Stomach (tissue), 19 donors: ENCODE measurements at places on chromosomes 1 and 21. TPM values are rescaled to one million over a fixed set of nuclear protein-coding genes. Genes with fewer than 3 reads are reported as not detected.

TNFSF4 gene
- total RNA-seq = not detected

DNA sequence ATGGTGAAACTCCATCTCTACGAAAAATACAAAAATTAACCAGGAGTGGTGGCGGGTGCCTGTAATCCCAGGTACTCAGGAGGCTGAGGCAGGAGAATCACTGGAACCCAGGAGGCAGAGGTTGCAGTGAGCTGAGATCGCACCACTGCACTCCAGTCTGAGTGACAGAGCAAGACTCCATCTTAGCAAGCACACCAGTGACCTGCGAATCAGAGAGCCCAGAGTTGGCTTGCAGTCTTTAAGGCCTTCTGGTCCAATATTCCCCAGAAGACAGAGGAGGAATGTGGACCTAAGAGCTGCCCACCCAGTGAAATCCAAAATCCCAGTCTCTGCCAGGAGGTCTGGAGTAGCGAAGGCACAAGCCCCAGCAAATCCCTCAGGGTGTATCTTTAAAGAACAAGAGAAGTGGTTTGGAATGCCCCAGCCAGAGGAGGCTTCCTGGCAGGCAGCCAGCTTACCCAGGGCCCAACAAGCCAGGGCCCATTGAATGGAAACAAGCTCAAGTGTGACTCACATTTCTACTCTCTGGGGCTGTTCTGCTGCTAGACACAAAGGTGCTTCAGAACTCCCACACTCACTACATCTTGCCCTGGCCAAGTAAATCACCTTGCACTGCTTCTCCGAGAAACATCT, 23.9 kb downstream of the GPR161 start:
- H3K36me3 ChIP-seq = no peaks in the 10 kb centered on the region
- H3K27me3 ChIP-seq = no peaks in the 10 kb centered on the region
- peak; percentile 65 for DNase-seq
- no peak overlapping the region for H3K27ac ChIP-seq

GRCh38 chr1:227947676-227948492, at the start of gene WNT9A:
WNT9A (minus strand) TSS chr1:227947932; CDS start chr1:227947887, 45 bp downstream.
- H3K4me1 ChIP-seq = peaks cover 43% of the 10 kb centered on the region
- H3K27me3 ChIP-seq = peaks cover 24% of the 10 kb centered on the region
- peak within 1 kb of the TSS; percentile 59 for H3K4me3 ChIP-seq
- no peaks in the 10 kb centered on the region for H3K36me3 ChIP-seq
- DNase-seq = peak; percentile 91

DNA sequence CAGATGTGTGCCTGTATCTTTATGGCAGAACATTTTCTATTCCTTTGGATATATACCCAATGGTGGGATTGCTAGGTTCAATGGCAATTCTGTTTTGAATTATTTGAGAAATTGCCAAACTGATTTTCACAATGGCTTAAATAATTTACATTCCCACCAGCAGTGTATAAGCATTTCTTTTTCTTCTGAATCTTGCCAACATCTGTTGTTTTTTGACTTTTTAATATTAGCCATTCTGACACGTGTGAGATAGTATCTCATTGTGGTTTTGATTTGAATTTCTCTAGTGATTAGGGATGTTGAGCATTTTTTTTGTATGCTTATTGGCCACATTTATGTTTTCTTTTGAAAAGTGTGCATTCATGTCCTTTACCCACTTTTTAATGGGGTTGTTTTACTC, 864.3 kb upstream of the ADAMTS5 start:
- H3K4me1 ChIP-seq = no peaks in the 10 kb centered on the region
- no peaks in the 10 kb centered on the region for H3K36me3 ChIP-seq
- H3K4me3 ChIP-seq = no peak overlapping the region
- DNase-seq = no peak

PLA2G2A gene
- 52.3 TPM for total RNA-seq

DNA sequence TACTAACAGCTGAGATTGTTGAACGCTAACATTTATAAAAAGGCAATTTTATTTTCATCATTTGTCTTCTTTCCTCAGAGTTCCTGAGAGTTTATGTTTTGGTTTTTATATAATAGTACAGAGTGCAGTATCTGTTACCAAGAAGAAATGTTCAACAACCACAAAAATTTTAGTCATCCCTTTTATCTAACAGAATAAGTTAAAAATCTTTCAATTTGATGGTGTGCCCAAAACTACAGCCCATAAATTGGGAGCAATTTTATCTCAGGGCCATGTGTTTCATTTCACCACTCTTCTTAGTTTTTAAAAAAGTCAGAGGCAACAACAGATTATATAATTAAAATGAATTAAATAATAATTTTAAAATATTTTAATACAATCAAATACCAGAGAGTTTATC, 37.1 kb downstream of the NEXN start:
- no peak overlapping the region for H3K27ac ChIP-seq
- DNase-seq = no peak
- H3K27me3 ChIP-seq = no peaks in the 10 kb centered on the region
- no peak overlapping the region for H3K4me3 ChIP-seq

TTLL7 gene
- 50.8 TPM for total RNA-seq

CFHR3 gene
- total RNA-seq = not detected

GRCh38 chr1:247180581-247180980, 8.8 kb upstream of the ZNF124 start:
- no peaks in the 10 kb centered on the region for H3K27me3 ChIP-seq
- no peak overlapping the region for H3K4me3 ChIP-seq
- DNase-seq = no peak
- no peaks in the 10 kb centered on the region for H3K36me3 ChIP-seq
- no peak overlapping the region for H3K27ac ChIP-seq

- DNase-seq = no peak
- no peak overlapping the region for H3K27ac ChIP-seq
- H3K4me3 ChIP-seq = no peak overlapping the region
- H3K27me3 ChIP-seq = peaks cover 51% of the 10 kb centered on the region
- H3K4me1 ChIP-seq = no peaks in the 10 kb centered on the region
These were observed 29.8 kb downstream of the TAS1R2 start for GRCh38 chr1:18829671-18830070.

- H3K4me3 ChIP-seq = no peak overlapping the region
- peak; percentile 51 for DNase-seq
- no peaks in the 10 kb centered on the region for H3K36me3 ChIP-seq
- peaks cover 15% of the 10 kb centered on the region for H3K4me1 ChIP-seq
- H3K27ac ChIP-seq = no peak overlapping the region
- H3K27me3 ChIP-seq = no peaks in the 10 kb centered on the region
These were observed 20.4 kb upstream of the GNG12 start for GRCh38 chr1:67853704-67854103.

- no peaks in the 10 kb centered on the region for H3K4me1 ChIP-seq
- H3K36me3 ChIP-seq = peaks cover 45% of the 10 kb centered on the region
- no peak for DNase-seq
- H3K4me3 ChIP-seq = no peak overlapping the region
- H3K27ac ChIP-seq = no peak overlapping the region
These were observed 56.1 kb downstream of the KCTD3 start for GRCh38 chr1:215623162-215623561.

- peaks cover 7% of the 10 kb centered on the region for H3K4me1 ChIP-seq
- no peaks in the 10 kb centered on the region for H3K27me3 ChIP-seq
- no peak overlapping the region for H3K27ac ChIP-seq
- no peak for DNase-seq
- no peak overlapping the region for H3K4me3 ChIP-seq
- peaks cover 11% of the 10 kb centered on the region for H3K36me3 ChIP-seq
These were observed 10.8 kb upstream of the CACYBP start for GRCh38 chr1:174988986-174989385.

DNA sequence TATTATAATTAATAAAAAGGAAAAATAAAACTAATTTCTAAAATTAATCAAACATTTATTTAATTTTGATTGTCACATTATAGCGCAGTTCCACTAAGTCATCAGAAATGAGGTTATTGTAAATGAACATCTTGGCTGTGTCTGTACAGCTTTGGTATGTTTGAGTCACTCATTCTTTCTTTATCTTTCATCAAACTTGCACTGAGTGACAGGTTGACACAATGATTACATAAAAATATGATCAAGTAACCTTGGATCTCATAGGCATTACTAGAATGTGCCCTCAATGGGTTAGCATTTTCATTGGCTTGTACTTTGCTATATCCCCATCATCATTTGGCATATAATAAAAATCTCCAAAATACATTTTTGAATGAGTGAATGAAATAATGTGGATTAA, 1353.2 kb upstream of the ADGRL2 start:
- H3K27me3 ChIP-seq = no peaks in the 10 kb centered on the region
- no peaks in the 10 kb centered on the region for H3K4me1 ChIP-seq
- H3K36me3 ChIP-seq = no peaks in the 10 kb centered on the region

GRCh38 chr1:234911787-234912186, 216.8 kb downstream of the TOMM20 start:
- peak overlapping the region; percentile 87 for H3K27ac ChIP-seq
- no peaks in the 10 kb centered on the region for H3K27me3 ChIP-seq
- H3K36me3 ChIP-seq = no peaks in the 10 kb centered on the region
- no peak overlapping the region for H3K4me3 ChIP-seq
- peaks cover 71% of the 10 kb centered on the region for H3K4me1 ChIP-seq
- DNase-seq = no peak
